Renal pelvis (tissue), 12 donors: ENCODE measurements at places on chromosomes 1 and 21. TPM values are rescaled to one million over a fixed set of nuclear protein-coding genes. Genes with fewer than 3 reads are reported as not detected.

DNA sequence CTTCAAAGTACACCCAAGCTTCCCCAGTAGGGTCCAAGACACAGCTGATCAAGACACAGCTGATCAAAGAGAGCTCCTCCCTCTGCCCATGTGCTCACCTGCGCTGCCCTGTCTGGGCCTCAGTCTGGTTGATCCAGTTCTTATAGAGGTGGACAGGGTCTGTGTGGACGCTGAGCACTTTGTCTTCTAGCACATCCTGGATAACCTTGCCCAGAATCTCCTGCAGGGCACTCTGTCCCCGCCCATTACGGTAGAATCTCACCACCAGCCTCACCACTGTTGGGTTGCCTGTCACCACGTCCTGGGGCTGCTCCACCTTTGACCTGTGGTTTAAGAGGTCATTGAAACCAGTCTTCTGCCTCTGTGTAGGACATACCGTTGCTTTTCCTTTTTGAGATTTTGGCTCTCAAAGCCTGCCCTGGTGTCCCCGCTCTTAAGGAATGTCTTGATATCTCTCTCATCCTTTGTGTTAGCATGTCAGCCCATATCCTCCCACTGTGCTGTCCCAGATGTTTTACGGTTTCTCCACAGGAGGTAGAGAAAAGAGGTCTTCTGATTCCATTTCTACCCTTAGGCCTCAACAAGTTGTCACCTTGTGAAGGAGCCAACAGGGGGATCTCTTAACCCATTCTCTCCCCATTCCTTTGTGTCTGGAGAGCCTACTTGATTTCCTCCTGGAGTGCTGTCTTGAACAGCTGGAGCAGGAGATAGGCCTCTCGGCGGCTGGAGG is 33.5 kb downstream of the IQGAP3 start:
- DNase-seq, result no peak

DNA sequence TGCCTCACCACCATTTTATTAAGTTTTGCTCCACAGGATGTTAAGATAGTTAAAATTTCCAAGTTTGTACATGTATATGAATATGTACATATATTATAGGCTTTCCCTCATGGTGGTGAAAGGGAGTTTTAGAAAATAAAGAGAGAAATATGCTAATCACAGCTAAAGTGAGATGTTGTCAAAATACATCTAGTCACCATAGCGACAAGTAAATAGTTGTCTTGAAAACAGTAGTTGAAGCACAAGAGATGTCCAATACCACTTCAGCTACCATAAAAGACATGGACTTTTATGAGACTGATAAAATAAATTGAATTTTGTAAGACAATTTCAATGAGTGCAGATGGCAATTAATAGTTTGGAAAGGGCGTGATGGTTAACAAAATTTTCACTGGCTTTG is 1600.0 kb downstream of the BRINP3 start:
- DNase-seq, result no peak

- DNase-seq, result no peak
Measured at GRCh38 chr1:30853350-30853749, 55.2 kb downstream of the SDC3 start.

DNA sequence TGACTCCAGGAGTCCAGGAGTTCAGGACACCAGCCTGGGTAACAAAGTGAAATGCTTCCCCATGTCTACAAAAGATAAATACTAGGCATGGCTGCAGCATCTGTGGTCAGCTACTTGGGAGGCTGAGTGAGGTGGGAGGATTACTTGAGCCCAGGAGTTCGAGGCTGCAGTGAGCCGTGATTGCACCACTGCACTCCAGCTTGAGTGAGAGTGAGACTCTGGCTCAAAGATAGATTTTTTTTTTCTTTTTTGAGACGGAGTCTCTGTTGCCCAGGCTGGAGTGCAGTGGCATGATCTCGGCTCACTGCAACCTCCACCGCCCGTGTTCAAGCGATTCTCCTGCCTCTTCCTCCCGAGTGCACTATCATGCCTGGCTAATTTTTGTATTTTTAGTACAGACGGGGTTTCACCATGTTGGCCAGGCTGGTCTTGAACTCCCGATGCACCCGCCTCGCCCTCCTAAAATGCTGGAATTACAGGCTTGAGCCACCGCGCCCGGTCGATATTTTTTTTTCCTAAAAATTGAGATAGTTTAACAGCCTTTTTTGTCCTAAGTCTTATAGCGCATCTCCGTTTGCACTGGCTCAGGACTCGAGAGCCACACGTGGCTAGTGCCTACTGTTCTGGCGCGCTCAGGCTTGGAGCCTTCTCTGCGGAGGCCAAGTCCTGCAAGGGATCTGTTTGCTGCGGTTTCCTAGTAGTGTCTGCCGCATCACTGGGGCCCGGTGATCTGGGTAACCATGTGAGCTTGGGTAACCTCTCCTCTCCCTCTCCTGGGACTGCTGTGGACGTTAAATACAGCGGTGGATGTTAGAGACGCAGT is 1.0 kb upstream of the MFN2 start:
- DNase-seq, result no peak

GRCh38 chr1:150544204-150544603 is 5.0 kb upstream of the ADAMTSL4 start:
- no peak for DNase-seq

DNA sequence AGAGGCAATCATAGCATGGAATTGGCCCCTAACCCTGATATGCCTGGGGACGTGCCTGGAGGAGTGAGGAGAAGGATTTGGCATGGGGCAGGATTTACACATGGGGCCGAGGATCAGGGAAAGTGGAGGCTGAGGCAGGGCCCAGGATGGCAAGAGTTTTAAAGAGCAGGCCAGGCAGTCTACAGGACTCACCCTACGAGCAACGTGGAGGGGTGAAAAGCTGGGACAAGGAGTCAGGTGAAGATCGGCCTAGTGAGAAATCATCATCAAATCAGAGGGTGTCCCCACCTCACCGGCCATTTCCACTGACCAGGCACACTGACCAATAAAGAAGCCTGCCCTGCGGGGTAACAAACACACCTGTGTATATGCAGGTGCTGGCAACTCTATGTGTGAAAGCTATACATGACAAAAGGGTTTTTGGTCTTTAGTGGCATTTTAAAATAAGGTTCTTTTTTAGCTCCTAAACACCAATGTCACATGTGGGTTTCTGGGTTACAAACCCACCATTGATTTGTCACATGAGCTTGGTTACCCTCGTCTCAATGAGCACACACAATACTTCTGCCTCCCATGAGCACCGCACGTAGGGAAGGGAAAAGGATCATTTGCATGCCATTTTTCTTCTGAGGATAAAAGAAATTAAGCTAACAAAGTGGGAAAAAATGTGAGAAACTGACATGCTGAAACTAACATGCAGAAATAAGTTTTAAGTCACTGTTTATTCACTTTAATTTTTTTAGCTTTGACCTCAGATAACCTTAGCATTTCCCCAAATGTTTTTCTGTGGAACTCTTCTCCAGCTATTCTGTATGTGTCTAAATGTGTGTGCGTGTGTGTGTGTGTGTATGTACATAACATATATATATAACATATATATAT is 168.1 kb upstream of the EDN2 start:
- no peak for DNase-seq

GRCh38 chr1:114219172-114219868 is 65.7 kb upstream of the SYT6 start:
- DNase-seq, result no peak

- no peak for DNase-seq
Measured at GRCh38 chr1:4696161-4696745, 41.8 kb downstream of the AJAP1 start.

- DNase-seq, result no peak
Measured at GRCh38 chr1:18088077-18088594, 19.5 kb upstream of the IGSF21 start.

GRCh38 chr1:47478090-47478489 is 40.2 kb downstream of the FOXD2 start:
- DNase-seq, result peak; percentile 56

DNA sequence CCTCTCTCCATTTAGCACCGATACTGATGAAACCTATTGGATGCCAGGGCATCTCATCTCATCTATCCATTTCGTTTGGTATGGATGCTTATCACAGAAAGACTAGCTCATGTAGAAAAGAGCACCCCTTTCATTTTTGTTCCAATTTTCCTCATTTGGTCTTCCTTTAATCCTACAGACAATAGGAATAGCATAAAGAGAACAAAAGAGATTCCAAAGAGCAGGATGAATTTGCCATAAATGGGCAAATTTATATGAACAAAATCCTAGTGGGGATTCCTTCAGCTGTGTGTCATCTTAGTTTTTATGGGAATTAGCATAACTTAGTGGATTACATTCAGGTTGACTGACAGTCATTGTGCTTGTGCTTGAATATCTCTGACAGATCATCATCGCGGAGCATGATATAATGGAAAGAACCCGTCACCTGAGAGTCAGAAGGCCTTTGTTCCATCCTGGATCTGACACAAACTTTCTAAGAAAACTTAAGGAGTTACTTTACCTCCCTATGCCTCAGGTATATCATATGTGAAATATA is 777.5 kb upstream of the ADGRL2 start:
- DNase-seq, result no peak

DNA sequence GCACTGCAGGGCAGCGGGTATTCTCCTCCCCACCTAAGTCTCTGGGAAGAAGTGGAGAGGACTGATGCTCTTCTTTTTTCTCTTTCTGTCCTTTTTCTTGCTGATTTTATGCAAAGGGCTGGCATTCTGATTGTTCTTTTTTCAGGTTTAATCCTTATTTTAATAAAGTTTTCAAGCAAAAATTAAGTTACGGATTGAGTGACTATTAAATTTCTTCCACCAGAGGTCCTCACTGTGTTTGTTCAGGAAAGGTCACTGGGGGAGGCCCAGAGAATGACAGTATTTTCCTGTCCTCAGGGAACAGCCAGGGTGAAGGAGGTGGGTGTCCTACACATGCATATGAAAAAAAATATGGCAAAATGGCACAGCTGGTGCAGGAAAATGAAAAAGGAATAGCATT is 4.4 kb upstream of the ELF3 start:
- no peak for DNase-seq

DNA sequence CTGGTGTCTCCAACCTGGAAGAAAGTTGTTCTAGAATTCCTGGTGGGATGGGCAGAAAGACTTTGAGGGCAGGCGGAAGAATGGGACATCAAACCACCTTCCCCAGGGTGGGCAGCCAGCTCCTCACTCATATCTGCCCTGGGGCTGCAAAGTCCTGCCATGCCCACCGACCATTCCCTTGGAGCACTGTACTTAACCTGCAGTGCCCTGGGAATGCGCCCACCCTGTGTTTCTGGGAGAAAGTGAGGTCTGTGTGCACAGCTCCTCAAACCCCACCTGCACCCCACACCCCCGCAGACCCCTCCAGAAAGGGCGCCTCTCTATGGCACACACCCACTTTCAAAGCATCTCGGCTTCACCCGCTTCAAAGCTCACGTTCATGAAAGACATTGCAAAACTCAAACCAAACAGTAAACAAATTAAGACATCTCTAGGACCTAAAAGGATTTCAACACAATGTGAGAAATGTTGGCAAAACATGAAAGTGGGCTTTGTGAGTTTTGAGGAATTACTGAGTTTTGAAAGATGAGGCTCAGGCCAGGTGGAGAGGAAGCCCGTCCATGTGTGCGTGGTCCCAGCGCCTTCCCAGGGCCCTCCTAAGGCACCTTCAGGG is 25.1 kb downstream of the KRTAP10-1 start:
- DNase-seq, result no peak

DNA sequence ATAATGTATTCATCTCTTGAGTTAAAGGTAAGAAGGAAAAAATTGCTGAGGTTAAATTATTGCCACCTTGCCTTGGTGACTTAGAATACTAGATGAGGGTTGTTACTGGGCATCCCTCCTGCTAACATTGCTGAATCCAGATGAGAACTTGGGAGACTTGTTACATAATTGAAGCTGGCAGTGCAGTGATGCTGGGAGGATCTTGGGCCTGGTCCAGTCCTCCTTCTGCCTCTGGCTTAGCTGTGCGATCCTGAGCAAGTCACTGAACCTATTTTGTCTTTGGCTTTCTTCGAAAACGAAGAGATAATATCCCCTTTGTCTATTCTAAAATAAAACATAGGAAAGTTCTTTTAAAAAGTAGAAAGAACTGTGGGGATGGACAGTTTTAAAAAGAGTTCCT is 244.9 kb upstream of the NRIP1 start:
- DNase-seq, result no peak

- no peak for DNase-seq
Measured at GRCh38 chr1:183180634-183181056, 5.4 kb upstream of the LAMC2 start.

DNA sequence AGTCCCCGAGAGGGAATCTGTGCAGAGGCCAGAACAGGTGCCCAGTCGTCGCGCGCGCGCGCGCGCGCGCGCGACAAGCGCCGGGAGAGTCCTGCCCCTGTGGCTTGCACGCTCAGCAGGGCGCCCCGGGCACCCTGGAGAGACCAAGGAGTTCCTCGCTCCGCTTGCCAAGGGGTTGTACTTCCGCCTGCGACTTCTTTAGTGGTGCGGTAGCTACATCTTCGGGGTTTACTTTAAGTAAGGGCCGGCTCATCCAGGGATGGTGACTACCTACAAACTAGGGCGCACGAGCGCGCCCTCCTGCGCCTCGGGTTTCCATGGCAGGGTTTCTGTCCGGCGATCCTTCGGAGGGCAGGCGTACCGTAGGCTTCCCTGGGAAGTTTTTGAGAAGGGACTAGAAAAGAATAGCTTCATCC is 1.4 kb downstream of the LHX4 start:
- DNase-seq, result no peak

DNA sequence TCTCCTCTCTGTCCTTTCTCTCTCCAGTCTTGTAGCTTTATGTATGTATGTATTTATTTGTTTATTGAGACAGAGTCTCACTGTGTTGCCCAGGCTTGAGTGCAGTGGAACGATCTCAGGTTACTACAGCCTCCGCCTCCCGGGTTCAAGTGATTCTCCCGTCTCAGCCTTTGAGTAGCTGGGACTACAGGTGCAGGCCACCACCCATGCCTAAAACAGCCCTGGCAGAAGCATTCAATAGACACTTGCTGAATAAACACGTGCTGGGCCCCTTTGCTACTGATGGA is 2.5 kb downstream of the KIAA2013 start:
- DNase-seq, result no peak

DNA sequence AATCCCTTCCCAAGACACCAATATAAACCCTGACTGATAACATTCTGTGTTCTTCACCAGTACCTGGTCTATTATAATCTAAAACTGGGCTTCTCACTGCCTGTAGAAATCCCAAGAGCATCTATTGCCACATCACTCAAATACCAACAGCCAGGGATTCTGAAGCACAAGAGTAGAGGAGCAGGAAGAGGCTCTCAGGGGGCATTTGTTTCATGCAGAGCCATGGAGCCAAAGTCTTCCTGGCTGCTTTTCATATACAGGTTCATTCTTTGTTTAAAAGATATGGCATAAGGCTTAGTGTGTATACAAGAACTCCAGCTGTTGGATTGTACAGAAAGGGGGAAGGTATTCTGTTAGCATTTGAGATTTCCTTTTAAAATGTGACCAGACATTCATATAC is 38.2 kb upstream of the USH2A start:
- no peak for DNase-seq

- DNase-seq, result no peak
Measured at GRCh38 chr1:46440478-46440877, 46.4 kb downstream of the FAAH start.

- no peak for DNase-seq
Measured at GRCh38 chr1:27427816-27428315, 35.4 kb downstream of the GPR3 start.

- no peak for DNase-seq
Measured at GRCh38 chr1:150521196-150521968, 5.8 kb downstream of the FALEC start.

- no peak for DNase-seq
Measured at GRCh38 chr1:156478250-156478627, 22.3 kb downstream of the MEF2D start.

GRCh38 chr21:24759348-24760075 is 847.8 kb downstream of the MRPL39 start:
- no peak for DNase-seq

The OR2T11 gene
- polyA plus RNA-seq, result not detected

The ADAMTS1 gene
- 110 TPM for polyA plus RNA-seq

The DMRTB1 gene
- polyA plus RNA-seq, result 0.15 TPM

The PRDX6 gene
- polyA plus RNA-seq, result 344 TPM

The ETV3 gene
- 25.5 TPM for polyA plus RNA-seq

The CD53 gene
- 6.6 TPM for polyA plus RNA-seq
